ENCODE measurements at places on chromosomes 16 and 17.

DNA sequence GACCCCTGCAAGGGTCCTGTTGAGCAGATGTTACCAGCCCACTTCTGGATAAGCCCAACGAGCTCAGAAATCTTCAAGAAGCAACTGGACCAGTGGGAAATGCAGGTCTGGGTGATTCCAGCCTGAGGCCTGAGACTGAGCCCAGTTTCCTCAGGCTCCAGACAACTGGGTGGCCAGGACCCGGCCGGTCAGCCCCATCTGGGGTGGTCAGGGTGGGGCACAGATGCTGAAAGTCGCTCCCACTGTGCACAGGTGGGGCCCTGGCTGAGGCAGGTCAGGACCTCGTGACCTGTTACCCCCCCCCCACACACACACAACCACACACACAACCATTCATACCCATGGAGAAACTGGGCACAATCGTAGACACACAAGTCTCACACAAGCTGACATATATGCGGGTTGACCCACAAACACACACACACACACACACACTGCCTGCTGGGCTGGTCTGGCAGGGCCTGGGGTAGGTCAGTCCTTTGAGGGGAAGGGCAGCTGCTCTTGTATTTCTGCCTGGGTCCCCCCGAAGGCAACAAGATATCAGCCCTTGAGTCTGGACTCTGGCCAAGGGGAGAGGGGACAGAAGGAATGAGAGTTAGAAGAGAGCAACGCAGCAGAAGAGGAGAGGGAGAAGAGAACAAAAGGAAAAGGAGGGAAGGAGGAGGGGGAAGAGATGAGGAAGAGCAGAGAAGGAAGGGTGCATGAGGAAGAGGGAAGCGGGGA lies 99.0 kb upstream of the CDH5 start:
- no peak for DNase-seq

DNA sequence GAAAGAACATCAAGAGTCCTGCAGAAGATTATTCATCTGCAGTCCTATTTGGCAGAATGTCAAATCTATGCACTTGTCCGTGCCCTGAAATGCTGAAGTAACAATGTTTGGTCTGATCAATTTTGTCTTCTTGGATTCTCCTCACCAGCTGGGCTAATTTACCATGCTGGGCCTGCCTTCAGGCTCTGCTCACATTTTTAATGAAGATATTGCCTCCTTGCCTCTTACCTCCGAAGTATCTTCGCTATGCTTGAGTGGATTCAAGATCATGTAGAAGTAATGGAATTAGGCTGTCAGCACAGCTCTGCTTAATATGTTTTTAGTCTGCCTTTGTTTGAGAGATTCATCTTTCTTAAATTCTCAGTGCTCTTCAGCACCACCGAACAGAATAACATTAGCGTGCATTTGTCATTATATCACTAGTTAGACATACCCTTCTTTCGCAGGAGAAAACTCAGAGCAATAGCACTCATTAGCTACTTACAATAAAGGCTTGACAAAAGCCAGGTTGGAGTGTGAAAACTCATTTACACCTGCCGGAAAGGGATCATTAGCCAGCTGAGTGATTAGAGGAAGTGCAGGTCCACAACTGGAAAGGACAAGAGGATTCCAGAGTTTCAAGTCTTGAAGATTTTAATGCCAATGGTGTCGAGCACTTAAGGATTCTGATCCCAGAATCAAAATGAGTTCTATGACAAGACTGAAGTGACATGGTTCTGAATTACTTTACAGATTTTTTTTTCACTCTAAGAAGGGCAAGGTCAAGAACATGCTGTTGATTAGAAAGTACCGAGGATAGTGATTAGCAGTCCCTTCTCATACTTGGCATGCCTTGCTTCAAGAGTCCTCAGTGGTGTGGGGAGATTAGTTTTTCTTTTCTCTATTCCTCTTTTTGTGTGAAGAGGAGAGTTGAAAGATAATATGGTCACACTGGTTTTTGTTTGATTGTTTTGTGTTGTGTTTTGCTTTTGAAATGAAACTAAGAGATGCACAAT lies 405.6 kb upstream of the TOM1L1 start:
- no peak for DNase-seq

- peak; percentile 53 for DNase-seq
Measured at GRCh38 chr17:8122422-8122923, 1.4 kb downstream of the HES7 start.

- no peak for DNase-seq
Measured at GRCh38 chr17:2034157-2034556, 4.2 kb downstream of the DPH1 start.

DNA sequence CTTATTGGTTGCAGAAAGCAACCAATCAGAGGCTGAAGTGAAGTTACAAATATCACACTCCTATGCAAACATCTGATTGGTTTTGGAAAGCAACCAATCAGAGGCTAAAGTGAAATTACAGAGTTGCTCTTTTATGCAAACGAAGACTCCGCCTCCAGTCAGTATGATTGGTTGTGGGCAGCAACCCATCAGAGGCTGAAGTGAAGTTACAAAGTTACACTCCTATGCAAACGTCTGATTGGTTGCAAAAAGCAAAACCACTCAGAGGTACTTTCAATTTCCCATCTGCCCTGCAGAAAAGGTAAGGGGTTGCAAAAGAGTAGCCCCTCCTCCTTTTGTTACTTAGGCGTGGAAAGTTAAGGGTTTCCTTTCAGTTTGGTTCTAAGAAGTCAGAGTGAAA lies 697.3 kb downstream of the MAF start:
- no peak for DNase-seq

- peak; percentile 59 for DNase-seq
Measured at GRCh38 chr16:46947900-46948547, 25.4 kb downstream of the DNAJA2 start.

Data from fibroblast of villous mesenchyme (primary cell).